DMS79 treated with DMSO at 0.1 percent for 48 hours (cell line): ENCODE measurements at places on chromosomes 5 and 9.

DNA sequence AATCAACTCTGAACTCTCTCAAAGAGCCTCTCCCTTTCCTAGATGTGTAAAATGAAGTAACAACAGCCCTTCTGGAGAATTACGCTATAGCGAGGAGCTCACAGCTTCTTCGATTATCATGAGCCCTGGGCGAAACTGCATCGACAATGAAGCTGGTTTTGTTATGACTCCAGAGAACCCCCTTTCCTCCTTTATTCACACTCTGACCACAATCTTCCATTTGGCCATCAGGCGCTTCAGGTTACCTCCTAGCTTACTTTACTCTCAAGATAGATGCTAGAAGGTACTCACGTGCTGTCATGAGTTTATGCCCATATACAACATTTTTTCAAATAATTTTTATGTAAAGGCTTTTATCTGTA lies 362.7 kb upstream of the RFX3 start:
- no peak for DNase-seq

- no peak for DNase-seq
These were observed 1.8 kb downstream of the LURAP1L start for GRCh38 chr9:12776513-12777055.

- DNase-seq = no peak
These were observed 46.9 kb downstream of the HACD4 start for GRCh38 chr9:20984506-20984905.

- no peak for DNase-seq
These were observed 778 bp upstream of the PPP6C start for GRCh38 chr9:125190361-125190801.

DNA sequence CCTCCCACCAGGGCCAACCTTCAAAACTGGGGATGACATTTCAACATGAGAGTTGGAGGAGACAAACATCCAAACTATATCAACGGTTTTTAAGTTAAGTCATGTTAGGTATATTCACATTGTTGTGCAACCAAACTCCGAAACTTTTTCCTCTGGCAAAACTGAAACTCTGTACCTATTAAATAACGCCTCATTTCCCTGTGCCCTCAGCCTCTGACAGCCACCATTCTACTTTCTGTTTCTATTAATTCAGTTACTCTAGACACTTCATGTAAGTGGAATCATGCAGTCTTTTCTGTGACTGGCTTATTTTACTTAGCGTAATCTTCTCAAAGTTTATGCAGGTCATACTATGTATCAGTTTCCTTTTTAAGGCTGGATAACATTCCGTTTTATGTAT lies 85.0 kb downstream of the CWC27 start:
- DNase-seq = no peak

GRCh38 chr9:121023064-121023463 lies 27.0 kb downstream of the C5 start:
- no peak for DNase-seq

DNA sequence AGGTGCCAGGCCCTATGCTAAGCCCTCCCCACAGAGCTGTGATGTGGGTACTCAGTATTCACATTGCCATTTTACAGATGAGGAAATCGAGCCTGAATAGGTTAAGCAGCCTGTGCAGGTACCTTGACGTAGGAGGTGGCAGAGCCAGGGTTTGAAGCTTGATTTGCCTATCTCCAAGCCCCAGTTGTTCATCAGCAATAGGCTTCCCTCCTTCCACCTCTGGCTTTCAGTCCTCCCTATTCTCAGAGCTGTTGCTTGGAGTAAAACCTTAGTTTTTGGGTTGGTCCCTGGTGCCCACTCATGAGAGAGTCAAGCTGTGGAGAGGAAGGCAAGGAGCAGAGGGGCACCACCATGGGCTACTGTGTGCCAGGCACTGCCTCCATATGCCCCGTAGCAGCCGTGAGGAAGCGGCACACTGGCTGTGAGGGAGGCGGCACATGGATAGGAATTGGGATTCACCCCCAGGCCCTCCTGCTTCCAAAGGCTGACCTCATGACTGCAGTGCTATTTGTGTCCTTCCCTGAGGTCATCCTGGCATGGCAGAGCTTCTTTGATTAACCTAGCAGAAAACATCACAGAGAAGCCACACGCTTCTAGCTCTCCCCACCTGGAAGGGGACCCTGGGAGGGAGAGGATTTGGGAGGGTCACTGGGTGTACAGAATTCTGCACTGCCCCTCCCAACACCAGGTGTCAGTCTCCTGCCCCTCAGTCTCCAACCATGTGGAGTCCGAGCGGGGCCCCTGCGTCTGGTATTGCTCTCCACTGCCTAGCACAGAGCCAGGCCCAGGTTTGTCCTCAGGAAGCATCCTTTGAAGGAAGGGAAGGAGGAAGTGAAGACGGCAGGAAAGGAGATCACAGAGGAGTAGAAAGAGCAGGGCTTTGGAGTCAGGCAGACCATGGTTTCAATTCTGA lies 109.8 kb downstream of the RGS3 start:
- DNase-seq = no peak

DNA sequence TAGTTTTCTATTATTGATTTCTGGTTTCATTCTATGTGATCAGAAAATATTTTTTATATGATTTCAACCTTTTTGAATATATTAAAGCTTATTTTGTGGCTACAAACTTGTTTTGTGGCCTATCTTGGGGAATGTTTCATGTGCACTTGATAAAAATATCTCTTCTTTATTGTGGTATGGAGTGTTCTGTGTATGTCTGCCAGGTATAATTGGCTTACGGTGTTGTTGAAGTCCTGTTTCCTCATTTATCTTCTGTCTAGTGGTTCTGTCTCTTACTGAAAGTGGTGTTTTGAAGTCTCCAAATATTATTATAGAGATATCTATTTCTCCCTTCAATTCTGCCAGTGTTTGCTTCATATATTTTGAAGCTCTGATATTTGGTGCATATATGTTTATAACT lies 9.6 kb downstream of the CARD19 start:
- DNase-seq = no peak

GRCh38 chr9:19901586-19901985 lies 112.7 kb upstream of the SLC24A2 start:
- DNase-seq = no peak

- DNase-seq = no peak
These were observed 9.1 kb downstream of the UNC5A start for GRCh38 chr5:176819476-176819875.
